ENCODE measurements at places on chromosomes 5 and 9.

- DNase-seq, result no peak
Observed at GRCh38 chr9:136687721-136688223, 515 bp upstream of the AGPAT2 start.

DNA sequence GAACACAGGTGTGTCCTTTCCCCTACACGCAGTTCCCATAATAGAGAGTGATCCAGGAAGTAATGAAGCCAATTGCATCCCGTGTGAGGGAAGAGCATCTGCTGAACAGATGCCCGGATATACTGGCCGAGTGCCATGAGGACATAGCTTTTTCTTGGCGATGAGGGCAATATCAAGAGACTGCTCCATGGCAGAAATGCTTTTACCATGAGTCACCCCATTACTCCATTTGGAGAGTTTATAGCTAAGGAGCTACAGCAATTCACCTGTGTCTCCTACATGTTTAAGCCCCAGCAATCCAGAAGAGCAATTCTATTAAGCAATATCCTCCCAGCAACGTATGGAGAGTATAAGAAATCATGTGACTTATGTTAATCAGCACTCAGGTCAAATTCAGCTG lies 222.0 kb upstream of the KLF4 start:
- no peak for DNase-seq

DNA sequence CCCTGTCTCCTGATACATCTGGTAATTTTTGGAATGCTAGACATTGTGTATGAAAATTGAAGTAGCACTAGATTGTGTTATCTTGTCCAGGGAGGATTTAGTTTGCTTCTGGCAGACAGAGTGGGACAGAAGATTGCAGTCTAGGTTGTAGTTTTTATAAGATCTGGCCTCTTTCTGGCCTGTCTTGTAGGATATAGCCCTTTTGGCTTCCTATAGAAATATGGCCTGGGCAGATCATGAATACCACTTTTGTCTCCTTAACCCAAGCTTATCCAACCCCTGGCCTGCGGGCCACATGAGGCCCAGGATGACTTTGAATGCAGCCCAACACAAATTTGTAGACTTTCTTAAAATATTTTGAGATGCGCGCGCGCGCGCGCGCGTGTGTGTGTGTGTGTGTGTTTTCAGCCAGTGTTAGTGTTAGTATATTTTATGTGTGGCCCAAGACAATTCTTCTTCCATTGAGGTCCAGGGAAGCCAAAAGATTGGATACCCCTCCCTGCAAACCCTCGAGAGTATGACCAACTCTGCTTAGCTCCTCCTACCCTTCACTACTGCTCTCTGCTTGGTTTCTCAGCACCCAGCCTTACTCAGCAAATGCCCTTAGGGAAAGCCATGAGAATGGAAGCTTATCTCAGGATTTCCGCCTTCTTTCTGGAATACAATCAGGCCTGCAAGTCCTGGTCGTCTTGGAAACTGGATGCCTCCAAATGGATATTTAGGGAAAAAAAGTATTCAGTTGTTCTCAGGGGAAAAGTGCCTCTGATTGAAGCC lies 26.5 kb downstream of the ANKRD33B start:
- DNase-seq, result no peak

DNA sequence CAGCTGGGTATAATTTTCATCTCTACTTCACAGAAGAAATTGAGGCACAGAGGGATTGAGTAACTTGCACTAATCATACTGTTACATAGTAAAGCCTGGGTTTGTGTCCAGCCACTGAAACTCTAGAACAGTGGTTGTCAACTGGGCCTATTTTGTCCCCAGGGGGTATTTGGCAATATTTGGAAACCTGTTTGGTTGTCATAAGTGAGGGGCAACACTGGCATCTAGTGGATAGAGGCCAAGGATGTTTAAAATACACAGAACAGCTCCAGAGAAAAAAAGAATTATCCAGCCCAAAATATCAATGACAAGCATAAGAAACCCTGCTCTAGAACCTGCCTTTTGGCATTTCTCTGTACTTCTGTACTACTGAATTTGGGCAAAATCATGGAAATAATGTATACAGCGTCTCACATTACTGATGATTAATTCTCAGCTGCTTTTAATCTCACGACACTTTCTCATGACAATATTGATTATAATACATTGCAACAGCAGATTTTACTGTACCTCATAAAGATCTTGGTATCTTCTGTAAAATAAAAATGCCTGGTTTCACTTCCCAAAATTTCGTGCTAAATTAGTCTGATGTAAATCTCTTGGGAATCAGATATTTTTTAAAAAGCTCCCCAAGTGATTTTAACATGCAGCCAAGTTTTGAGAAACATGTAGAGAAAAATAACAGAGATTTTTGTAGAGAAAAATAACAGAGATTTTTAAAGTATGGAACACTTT lies 112.7 kb downstream of the RORB start:
- DNase-seq, result no peak

Measured in T-helper 17 cell (primary cell).